Natural killer cell (primary cell): ENCODE measurements at places on chromosomes 5 and 9. TPM values are rescaled to one million over a fixed set of nuclear protein-coding genes. Genes with fewer than 3 reads are reported as not detected.

- DNase-seq, result no peak
Measured at GRCh38 chr5:68149189-68149588, 66.4 kb upstream of the PIK3R1 start.

GRCh38 chr9:87390361-87390760, 107.3 kb upstream of the DAPK1 start:
- no peak for DNase-seq

DNA sequence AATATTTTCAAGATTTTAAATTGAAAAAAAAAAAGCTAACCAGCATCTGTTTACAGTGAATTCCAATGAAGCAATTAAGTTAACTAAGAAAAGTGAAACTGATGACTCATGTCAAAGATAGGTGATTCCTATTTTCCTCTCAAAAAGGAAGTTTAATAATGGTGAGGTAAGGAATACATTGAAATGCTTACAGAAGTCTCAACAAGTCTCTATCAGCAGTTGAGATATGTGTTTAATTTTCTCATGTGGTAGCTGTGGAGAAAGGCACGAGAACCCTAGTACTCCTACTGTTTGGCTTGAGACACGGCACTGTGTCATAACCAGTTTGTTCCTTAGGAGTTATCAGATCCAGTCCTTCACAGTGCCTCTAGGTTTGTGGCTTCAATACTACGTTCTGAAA, 114.5 kb downstream of the SLC25A46 start:
- no peak for DNase-seq

DNA sequence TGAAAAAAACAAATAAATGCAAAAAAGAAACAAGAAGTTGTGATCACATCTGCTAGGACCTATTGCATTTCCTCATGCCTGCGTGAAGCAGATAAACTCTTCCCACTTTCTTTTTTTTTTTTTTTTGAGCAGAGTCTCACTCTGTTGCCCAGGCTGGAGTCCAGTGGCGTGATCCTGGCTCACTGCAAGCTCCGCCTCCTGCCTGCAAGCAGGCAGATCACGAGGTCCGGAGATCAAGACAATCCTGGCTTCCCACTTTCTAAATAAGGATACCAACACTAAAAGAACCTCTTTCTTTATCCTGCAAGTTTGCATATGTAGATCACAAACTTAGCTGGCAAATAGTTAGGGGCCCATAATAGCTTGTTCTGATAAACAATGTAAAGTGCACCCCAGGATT, 128.6 kb downstream of the ASTN2 start:
- no peak for DNase-seq

DNA sequence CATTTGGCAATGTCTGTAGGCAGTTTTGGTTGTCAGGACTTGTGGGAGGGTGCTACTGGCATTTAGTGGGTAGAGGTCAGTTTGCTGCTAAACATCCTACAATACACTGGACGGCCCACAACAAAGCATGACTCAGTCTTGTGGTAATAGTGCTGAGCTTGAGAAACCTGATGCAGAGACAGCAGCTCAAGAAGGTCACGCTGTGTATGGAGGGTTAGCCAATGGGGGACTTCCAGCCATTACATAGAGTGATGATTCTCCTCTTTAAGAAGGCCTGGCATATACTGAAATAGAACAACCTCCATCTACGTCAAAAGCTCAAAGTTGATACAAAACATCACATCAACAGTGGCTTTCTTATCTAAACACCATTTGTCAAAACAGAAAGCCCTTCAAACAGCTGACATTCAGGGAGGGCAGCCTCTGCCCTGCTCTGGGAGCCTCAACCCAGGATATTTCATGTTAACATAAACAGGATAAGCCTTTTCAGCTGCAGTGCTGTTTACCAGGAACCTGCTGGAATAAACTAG, 143.0 kb downstream of the GPBP1 start:
- no peak for DNase-seq

DMGDH gene
- total RNA-seq, result 2.9 TPM

GRCh38 chr9:137492464-137493363, 33.6 kb upstream of the NSMF start:
- no peak for DNase-seq

GRCh38 chr5:90968319-90968718, 409.7 kb downstream of the ADGRV1 start:
- DNase-seq, result no peak
